Activated CD4-positive, CD25-positive, alpha-beta regulatory T cell treated with anti-CD3 and anti-CD28 coated beads, Interleukin-2, amount 50 U/mL, for 24 hours (primary cell): ENCODE measurements at places on chromosomes 7 and 10.

GRCh38 chr10:77628906-77629730 is 8.5 kb downstream of the KCNMA1 start:
- ATAC-seq: no peak

- ATAC-seq: no peak
Observed at GRCh38 chr10:18658271-18659124, 733 bp upstream of the ARL5B start.

DNA sequence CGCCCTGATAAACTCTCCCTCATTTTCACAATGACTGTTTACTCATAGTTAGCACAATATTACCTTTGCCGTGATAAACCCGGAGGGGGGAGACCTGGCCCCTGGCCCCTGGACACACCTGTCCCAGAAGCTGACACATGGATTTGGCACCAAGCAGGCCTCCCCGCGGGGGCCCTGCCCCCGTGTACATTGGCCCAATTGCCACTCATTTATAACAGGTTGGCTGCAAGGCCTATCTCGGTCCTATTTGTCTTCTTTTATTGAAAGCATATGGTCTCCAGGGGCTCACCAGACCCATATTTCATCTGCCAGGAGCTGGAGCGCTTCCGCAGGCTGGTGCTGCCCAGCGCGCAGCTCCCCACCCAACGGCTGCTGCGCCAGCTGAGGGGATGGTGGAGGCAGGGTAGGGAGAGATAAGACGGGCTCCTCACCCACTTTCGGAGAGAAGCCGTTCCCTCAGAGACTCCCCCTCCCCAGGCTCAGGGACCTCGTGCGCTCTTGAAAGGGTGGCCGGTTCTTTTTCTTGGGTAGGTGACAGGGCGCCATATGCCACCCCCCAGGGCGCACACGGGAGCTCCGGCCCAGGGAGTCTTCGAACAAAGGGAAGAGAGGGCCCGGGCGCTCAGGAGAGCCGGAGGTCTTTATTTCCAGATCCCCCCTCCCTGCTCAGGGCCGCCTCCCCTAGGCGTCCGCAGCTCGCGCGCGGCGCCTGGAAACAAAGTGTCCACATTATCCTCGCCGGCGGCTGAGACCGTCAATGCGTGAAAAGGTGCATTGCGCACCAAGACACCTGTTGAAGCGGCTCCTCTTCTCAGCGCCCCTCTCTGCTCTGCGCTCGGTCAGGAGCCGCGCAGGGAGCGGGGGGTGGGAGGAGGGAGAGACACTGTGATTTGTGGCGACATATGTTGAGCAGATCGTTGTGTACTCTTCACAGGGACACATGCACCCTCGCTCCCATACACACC is 4.3 kb upstream of the NEUROG3 start:
- ATAC-seq: no peak

DNA sequence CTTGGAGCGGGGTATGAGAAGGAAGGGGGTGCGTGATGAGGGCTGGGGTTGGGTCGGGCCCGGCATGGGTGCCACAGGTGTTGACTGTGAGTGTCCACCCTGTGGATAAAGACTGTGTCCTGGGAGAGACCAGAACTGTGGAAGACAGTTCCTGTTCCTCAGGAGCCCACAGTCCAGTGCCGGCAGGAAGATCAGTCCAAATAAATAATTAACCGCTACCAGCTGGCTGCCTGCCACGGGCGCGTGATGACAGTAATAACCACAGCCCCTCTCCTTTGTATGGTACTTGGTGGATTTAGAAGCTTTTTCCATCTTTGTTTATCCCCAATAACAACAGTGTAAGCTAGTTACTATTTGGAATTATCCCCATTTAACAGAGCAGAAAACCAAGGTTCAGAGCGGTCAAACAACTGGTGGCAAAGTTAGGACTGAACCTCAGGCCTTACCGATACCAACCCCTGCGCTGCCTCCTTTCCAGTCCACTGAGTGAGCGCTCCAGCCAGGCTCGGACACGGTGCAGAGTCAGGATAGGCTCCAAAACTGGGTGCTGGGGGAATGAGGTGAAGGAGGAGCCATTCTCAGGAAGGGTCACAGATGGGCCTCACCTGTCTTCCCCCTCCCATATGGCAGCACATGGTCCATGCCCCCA is 5.1 kb downstream of the ZMIZ1 start:
- no peak for ATAC-seq
